ENCODE measurements at places on chromosomes 7 and 10. TPM values are rescaled to one million over a fixed set of nuclear protein-coding genes. Genes with fewer than 3 reads are reported as not detected.

DNA sequence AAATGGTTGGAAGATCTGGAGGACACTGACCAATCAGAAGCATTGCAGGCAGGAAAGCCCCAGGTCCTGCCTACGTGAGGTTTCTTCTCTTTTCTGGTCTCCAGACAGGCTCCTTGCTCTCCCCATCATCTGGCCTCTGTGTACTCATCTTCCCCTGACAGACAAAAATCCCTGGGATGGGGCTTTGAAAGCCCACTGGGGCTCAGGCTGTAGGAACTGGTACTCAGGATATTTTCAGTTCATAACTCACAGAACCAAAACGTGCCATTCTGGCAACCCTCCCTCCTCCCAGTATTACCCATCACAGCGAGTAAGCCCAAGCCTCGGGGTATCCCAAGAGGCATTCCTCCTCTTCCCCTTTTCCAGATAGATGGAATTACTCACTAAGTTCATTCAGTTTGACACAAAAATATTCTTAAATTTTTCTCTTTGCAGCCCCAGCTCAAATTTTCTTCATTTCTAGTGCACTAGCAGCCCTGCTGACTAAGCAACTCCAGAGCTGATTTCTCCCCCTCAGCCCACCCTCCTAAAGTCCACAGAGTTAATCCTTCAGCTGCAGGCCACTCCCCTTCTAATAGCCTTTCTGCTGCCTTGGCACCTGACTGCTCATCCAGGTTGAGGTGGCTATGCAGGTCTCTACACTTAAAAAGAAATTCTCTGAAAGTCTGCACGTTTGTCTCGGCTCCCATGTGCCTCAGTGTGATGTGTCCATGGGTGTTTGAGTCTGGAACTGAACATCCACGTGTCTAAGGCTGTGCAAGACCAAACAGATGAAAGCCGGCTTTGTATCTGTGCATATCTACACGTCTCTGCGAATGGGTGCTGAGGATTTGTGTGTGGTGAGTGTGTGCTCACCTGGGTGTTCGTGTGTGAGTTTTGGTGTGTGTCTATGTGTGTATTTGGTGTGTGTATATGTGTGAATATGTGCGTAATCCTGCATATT is 331.4 kb downstream of the CCSER2 start:
- no peak for DNase-seq

DNA sequence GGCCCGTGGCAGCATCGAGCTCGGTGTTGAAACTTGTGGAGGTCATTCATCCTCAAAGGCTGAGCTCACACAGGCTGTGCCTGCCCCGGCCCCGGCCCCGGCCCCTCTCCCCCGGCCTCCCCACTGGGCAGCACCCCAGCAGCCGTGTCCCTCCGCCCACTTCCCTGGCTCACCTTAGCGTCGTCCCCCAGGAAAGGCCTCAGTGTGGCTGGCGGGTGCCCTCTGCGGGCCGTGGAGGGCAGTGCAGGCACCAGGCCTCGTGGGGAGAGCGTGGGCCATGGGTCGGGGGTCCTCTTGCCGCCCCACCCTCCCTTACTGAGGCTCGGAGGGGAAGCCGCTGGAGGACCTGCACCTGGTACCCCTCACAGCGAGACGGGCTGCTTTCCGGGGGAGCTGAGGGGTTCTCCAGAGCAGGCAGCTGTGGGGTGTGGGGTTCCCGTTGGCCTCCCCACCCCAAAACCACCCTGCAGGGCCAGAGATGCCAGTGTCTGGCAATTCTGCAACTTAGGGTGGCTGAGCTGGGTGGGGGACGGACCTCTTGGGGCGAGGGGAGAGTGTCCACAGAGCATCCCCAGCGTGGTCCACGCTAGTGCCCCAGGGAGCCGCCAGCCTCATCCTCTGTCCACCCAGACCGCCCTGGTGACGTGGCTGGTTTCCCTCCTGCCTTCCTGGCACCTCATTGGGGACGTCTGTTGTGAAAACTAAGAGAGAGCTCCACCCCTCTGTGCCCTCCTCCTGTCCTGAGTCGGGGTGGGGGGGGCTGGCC is 44.2 kb upstream of the DPYSL4 start:
- DNase-seq, result no peak

DNA sequence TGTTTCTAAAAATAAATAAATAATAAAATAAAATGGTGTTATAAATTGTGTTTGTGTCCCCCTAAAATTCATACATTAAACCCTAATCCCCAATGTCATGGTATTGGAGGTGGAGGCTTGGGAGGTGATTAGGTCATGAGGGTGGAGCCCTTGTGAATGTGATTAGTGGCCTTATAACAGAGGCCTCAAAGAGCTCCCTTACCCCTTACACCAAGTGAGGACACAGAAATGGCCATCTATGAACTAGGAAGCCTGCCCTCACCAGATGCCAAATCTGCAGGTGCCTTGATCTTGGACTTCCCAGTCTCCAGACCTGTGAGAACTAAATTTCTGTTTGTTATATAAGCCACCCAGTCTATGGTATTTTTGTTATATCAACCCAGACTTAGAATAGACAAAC is 738.7 kb downstream of the PARD3 start:
- DNase-seq, result no peak

DNA sequence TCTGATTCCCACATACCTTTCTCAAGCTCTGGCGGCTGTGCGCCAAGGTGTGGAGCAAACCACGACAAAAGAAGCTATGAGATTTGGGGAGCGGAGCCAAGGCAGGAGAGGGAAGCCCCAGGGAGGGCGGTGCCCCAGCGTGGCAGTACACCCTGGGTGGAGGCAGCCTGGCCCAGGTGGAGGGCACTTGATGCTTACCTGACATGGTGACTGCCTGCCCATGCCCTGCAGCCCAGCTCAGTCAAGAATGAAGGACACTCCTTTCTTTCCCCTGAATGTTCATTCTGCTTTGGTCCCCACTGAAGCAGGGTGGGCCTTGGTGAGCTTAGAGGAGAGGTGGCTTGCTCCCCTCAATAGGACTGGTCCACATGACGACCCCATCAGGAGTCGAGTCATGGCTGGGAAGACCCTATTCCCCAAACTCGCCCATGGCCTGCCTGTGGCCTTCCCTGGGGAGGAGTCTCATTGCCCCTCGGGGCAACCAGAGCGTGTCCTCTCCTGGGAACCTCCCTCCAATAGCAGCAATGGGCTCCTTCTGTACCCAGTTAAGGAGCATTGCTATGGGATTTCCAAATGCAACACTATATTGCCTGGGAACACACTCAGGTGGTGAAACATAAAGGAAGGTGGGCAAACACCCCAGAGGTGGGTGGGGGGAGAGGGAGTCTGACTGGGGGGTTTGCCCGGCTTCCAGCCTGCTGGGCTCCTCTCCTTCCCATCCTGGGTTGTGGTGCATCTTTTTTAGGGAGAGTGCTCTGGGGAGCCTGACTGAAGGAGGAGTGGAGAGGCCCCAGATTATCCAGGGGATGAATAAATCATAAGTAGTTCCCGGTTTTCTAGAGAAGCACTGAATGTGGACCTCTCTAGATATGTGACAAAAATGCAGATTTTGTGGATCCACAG is 22.7 kb downstream of the RAMP3 start:
- DNase-seq, result no peak

DNA sequence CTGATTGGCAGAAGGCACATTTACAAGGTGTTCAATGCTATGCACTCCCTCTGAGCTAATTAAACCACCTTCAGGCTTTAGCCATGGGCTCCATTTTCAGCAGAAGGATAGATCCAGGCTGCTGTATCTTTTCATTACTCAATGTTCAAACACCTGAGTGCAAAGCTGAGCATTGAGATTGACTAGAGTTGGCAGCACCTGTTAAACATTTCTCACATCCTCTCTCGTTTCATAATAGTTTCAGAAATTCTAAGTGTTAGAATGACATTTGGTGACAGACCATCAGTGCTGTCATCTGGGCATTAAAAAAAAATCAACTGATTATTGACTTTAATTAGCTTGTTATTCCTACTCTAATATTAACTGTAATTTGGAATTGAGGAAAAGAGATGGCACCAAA is 187.1 kb upstream of the SEMA3E start:
- DNase-seq, result no peak

DNA sequence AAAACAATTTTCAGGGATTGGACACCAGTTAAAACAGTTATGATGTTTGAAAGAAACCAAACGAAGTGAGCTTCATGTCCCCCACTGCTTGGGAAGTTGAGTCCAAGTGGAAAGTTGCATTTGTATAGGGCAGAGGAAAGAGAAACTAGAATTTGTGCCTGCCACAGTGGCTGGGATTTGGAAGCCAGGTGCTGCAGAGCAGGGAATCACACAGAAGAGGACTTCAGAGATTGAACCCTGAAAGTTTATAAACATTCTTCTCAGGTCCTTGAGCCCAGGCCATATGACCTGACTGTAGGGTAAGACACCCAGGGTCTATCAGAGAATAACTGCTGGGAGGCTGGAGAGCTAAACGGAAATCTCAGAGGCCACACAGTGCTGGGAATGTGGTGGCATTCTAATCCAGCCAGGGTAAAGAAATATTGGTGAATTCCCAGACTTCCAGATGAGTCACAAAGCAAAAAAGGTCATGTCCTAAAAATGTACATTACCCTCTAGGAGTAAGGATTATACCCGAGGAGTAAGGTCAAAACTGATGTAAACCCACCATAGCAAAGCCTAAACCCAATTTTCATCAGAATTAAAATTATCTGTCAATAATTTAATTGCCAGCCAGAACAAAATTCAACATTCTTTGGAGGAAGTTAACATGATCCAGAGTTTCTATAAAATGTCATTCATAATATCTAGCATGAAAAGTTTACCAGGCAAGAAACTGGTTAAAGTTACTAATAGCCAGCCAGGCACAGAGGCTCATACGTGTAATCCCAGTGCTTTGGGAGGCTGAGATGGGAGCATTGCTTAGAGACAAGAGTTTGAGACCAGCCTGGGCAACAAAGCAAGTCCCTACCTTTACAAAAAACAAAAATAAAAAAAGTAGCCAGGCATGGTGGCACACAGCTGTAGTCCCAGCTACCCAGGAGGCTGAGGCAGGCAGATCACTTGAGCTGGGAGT is 31.2 kb downstream of the TOMM7 start:
- no peak for DNase-seq

- DNase-seq, result no peak
These were observed 424 bp downstream of the EGFR start for GRCh38 chr7:55019191-55019690.

DNA sequence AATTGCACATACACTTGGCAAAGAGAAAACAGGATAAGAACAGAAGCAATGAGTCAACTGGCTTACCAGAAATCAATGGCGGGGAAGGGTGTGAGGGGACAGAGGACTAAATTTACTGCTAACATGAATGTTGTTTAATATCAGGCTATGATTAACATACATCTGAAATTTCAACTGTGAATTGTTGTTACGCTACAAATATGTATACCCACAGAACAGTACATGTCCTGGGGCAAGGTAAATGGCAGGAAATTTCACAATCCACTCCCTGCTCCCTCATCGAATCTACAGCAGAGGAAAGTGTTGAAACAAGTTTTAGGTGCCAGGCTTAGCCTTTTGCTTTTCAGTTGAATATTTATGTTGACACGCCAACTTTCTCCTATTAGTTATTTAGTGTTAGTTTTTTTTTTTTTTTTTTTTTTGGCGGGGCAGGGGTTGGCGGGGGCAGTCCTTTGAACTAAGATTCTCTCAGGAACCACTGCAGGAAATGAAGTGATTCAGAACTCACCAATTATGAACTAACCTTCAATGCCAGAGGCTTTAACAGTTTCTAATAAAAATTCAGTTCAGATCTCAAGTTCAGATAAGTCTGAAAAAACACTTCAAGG is 99.0 kb downstream of the UBE2H start:
- peak; percentile 39 for DNase-seq

The SPDYE16 gene
- total RNA-seq, result not detected

- no peak for DNase-seq
These were observed 34.7 kb downstream of the TOMM7 start for GRCh38 chr7:22787951-22788350.

DNA sequence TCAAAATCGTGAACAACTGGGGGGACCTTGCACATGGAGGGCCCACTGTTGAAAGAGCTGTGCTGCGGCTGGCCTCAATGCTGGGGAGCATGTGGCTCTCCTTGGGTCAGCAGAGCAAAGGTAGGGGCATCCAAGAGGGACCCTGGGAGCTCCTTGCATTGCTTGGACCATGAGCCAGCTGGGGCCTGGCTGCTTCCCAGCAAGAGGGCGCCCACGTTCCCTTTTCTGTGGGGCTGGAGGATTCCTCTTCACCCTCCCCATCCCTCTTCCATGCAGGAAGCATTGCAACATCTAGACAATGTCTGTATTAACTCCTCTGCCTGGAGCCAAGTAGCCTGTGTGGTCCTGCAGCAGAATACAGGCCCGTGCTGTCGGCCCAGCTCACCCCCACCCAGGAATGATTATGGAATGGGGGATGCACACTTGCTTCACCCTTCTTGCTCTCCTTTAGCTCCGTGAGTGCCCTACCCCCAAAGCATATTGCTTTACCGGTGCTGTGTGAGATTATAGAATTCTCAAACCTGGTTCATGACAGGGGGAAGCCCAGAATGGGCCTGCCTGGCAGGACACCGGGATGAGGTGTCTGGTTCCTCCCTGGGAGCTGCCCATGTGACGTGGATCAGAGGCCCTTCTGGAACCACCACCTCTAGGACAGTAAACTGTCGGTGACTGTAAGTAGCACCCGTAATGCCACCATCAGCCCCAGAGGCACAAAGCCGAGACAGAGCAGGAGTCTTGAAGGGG is 61.9 kb downstream of the SYPL1 start:
- no peak for DNase-seq

The DYNC1I1 gene
- 0.06 TPM for total RNA-seq

- DNase-seq, result no peak
These were observed 74.0 kb downstream of the ARID5B start for GRCh38 chr10:61975391-61975932.

The ZNF485 gene
- total RNA-seq, result 4.2 TPM

The AGMO gene
- not detected for total RNA-seq

DNA sequence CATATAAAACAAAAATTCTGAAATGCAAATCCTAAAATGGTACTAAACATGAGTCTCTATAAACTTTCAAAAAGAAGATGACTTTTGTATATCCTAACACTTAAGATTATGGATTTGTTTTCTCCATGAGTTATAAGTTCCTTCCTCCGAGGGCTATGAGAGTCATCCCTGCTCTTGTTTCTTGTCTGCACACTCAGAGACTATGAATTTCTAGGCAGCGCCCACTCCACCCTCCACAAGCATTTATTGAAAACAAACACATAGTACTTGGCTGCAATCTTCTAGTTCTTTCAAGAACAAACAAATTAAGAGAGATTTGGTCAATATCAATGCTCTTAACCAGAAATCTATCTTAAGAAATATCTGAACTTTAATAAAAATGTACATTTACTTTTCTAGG is 211.7 kb downstream of the DKK1 start:
- no peak for DNase-seq

DNA sequence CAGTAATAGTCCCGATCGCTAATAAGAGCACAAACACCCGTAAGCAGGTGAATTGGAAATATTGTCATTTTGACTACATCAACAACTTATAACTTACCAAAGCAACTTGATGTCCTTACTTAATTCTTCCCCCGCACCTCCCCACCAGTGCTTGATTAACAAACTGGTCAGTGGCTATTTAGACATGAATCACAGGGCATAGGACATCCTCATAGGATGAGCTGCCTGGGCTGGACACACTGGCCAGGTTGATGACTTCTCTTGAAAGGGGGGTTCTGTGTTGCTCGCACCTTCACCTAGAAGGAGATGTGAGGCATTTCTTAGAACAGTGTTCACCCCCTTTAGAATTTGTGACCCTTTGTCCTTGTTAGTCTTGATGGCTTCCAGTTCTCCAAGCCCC is 163.2 kb downstream of the TCF7L2 start:
- no peak for DNase-seq
